ENCODE measurements at places on chromosomes 13 and 19.

DNA sequence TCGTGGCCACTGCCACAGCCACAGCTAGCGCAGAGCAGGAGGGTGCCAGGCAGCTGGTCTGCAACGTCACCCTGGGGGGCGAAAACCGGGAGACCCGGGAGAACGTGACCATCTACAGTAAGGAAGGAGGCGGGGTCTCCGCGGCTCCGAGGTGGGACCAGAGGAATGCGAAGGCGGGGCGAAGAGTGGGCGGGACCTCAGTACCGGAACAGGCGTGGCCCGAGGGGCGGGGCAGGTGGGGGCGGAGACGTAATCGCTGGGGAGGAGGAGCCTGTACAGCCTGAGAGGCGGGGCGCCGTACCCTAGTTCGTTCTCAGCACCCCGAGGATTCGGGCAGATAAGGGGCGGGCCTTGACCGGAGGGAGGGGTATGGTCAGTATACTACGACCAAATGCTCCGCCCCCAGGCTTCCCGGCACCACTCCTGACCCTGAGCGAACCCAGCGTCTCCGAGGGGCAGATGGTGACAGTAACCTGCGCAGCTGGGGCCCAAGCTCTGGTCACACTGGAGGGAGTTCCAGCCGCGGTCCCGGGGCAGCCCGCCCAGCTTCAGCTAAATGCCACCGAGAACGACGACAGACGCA is 2.5 kb downstream of the ICAM5 start:
- DNase-seq, result no peak

DNA sequence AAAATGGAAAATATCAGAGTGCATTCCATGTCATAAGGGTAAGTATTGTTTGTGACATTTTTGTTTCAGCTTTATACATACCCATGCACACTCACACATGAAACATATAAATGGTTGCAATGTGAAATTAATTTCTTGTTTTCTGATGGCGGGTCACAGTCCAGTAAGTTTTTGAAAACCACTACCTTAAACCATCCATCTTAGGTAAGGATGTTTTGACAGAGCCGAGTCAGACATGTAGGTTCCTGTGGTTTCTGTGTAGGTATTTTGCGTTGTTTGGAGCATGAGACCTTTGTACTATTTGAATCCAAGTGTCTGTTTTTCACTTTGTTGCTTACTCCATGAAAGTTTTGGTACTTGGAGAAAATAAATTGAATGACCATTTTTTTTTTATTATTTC is 121.7 kb downstream of the B3GLCT start:
- no peak for DNase-seq

- DNase-seq, result no peak
These were observed 5.1 kb upstream of the SIGLEC9 start for GRCh38 chr19:51119611-51120010.

GRCh38 chr13:102597029-102597961 is 509 bp downstream of the TPP2 start:
- peak; percentile 34 for DNase-seq

GRCh38 chr19:21576481-21576880 is 71.1 kb downstream of the ZNF429 start:
- DNase-seq, result no peak

All from hindlimb muscle (tissue), 1 donor.